ENCODE measurements at places on chromosomes 7 and 10. TPM values are rescaled to one million over a fixed set of nuclear protein-coding genes. Genes with fewer than 3 reads are reported as not detected.

RBM48 gene
- total RNA-seq = 11.7 TPM

CPA2 gene
- total RNA-seq = not detected

GRCh38 chr10:130425169-130425568 is 289.0 kb downstream of the GLRX3 start:
- no peak for DNase-seq

DNA sequence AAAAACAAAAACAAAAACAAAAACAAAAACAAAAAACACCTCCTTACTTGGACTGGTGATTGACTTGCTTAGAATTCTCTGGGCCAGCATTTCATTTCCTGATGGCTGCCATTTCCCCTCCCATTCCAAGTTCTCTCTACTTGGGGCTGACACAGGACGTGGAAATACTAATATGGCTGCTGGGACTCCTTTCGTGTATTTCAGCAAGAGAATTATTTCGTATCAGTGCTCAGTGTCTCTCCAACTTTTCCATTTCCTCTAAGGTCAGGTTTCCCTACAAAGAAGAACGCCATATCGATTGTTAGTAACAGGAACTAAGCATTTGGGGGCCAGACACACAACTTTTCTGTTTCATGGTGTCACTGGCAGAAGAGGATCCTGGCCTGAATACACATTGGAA is 22.5 kb upstream of the VAX1 start:
- DNase-seq = no peak

LGI1 gene
- 1.1 TPM for total RNA-seq

C7orf33 gene
- total RNA-seq = not detected

OR2A12 gene
- total RNA-seq = not detected

- no peak for DNase-seq
Measured at GRCh38 chr10:114276671-114277070, 37.6 kb downstream of the VWA2 start.

HABP2 gene
- total RNA-seq = 0.23 TPM

DGKI gene
- total RNA-seq = 3.3 TPM

CHAT gene
- not detected for total RNA-seq
